C1 segment of cervical spinal cord (tissue), 14 donors: ENCODE measurements at places on chromosomes 1 and 21.

GRCh38 chr1:31033598-31033997, 31.9 kb downstream of the PUM1 start:
- no peak for DNase-seq

DNA sequence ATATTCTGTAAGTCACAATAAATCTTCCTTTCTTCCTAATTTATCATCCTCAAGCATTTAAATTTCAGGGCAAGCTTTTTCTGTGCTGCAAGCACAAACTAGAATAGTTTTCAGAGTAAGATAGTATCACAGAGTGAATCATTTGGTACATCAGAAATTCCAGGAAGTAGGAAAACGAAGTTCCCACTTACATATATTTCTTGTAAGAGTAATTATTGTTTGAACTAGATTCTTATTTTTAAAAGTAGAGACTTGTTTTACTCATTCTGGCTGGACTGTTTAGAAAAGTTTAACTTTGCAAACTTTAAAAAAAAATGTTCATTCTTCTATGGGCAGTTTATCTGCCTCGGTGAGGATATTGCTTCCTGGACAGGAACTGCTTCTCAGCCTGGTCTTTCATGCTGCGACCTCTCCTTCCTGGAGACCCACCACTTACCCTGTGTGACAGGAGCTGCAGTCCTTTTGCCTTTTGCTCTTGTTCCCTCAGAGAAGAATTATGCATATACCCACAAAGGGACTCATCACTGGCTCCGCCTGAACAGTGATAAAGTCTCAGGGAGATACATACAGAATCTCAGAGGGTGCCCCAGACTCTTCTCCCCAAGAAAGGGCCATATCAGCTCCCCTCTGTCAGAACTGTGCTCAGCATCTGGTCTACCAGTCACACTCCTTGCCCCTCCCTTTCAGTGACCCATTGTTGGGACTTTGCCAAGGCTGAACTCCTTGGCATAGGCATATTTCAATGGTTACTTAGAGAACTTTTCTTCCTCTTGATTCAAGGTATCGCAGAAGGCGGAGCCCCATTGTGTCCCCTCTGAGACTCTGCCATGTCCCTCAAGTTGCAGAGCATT, 102.7 kb upstream of the CD55 start:
- no peak for DNase-seq

GRCh38 chr1:224919508-224919907, 10.0 kb upstream of the DNAH14 start:
- DNase-seq: no peak

DNA sequence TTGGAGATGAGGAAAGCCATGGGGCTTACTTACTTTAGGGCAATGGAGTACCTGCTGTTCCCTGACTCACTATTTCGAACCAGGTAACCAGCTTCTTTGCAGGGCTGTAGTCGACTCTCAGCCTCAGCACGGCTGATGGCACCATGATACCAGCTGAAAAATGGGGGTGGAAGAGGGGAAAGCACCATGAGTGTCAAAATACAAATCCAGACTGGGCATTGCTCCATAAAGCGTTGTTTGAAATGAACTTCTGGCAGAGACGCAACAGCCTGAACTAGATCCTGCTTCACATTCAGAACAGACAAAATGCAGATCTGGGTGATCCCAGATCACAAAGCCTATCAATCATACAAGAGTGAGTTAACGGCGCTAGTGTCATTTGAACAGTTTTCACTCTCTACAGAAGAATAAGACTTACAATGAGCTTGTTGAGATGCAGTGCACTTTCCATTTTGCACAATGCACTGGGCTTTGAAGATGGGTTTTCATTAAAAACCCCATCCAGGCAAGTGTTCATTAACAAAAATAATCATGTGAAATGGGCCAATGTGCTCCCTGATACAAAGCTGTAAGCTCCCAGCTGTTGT, 16.0 kb upstream of the TDRD10 start:
- no peak for DNase-seq

DNA sequence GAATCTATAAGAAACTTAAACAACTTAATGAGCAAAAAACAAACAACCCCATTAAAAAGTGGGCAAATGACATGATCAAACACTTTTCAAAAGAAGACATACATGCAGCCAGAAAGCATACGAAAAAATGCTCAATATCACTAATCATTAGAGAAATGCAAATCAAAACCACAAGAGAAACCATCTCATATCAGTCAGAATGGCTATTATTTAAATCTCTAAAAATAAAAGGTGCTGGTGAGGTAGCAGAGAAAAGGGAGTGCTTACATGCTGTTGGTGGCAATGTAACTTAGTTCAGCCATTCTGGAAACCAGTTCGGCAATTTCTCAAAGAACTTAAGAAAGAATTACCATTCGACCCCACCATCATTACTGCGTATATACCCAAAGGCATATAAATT, 147.7 kb downstream of the FAF1 start:
- DNase-seq: no peak

DNA sequence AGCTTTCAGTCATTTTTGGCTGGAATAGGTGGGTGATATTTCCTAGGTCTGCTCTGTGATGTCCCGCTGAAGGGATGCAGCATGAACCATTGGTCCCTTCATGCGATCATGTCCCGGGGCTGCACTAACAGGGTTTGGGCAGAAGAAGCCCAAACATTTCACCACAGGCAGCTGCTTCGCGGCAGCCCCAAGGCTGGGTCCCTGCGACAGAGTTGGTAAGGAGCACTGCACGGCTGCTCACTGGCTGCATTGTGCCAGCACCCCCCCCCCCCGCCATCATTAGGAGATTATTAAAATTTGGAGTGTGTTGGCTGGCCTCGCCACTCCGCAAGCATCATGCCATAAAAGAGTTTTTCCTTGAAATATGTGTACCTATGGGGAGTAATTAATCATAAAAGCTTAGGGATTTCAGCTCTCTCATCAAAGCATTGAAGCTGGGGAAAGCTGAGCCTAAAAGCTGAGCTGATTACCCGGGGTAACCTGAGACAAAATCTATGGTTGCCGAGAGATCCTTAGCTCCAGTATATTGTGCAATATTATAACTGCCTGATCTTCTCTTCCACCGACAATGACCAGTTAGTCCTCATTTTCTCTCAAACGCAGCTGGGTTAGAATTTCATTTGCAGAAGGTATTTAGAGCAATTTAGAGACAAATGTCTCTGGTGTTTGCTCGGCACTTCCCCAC, 62.5 kb downstream of the PEX14 start:
- no peak for DNase-seq

DNA sequence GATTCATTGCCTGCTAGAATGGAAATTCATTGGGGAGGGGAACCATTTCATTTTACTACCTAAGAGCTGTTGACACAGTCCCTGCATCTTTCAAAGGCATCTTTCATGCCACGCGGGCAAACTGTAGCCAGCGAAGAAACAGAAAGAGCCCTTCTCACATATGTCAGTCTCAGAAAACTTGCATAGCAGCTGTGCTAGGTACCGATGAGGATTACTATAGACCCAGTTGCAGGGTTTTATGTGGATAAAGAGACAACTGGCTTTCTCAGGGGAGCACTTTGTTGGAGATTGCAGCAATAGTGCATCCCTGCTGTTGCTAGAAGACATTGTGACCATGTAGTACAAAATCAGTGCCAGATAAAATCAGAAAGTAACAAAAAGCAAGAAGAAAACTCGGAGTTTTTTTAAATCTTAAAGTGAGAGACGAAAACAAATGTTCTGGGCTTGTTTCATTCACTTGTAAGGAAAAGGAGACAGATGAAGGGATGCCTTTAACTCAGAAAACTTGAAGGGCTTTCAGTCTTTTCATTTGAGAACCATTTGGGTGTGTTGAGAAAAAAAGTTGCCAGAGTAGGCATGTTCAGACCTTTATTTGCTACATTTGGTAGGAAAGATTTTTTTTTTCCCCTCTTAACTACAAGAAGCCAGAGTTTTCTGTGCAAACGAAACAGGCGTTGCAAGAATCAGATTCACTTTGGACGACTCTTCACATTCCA, 804.1 kb downstream of the USP25 start:
- DNase-seq: peak; percentile 49

- DNase-seq: no peak
Observed at GRCh38 chr21:37558676-37559211, 192.2 kb downstream of the DYRK1A start.

DNA sequence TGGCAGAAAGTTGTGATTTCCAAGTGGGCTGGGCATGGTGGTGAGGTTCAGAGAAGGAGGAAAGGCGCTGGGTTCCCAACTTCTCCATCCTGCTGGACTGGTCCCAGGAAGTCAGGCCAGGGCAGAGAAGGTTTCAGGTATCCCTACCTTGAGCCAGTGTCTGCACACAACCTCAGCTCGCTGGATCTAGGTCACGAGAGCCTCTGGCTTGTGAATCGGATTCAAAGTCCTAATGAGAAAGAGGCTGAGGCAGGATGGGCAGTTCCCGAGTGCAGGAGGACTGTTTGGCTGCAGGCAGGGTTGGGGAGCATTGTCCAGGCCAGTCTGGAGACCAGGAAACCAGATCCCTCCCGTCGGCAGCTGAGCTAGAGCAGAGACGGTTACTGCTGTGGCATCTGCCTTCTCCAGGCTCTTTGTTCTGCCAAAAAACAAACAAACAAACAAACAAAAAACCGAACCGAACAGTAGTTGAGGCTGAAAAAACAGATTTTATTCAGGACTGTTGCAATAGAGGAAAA, 19.5 kb upstream of the IGSF21 start:
- no peak for DNase-seq

- DNase-seq: no peak
Observed at GRCh38 chr1:101308935-101309333, 72.1 kb downstream of the S1PR1 start.

DNA sequence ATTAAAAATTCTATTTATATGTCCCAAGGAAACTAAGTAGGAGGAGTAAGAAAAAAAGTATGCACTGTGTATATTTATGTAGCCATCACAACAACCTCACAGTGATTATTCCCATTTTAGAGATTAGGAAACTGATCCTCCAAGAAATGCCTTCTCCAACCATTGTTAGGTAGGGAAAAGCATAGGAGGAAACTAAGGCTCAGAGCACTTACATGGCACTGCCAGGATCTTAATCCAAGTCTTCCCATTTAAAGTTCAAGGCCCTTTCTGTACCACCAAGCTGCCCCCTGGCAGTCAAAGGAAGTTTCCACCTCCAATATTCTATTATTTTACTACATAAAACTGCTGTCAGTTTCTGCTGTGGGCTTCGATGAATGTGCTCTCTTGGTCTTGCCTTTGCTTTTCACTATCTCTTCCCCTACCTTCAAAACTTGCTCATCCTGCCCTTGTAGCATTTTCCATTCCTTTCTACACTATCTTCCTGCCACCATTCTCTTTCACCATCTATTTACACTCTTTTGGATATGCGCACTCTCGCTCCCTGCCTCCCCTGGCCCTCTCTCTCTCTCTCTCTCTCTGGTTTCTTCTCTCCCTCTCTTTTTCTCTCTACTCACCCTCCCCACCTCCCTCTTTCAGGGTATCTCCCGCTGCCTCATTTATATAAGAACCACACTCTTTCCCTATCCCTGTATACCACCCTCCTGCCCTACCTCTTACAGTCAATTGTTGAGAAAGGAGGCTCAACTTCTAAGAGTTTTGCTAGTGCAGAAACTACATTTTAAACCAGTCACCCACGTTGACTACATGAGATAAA, 34.0 kb downstream of the PUM1 start:
- no peak for DNase-seq

DNA sequence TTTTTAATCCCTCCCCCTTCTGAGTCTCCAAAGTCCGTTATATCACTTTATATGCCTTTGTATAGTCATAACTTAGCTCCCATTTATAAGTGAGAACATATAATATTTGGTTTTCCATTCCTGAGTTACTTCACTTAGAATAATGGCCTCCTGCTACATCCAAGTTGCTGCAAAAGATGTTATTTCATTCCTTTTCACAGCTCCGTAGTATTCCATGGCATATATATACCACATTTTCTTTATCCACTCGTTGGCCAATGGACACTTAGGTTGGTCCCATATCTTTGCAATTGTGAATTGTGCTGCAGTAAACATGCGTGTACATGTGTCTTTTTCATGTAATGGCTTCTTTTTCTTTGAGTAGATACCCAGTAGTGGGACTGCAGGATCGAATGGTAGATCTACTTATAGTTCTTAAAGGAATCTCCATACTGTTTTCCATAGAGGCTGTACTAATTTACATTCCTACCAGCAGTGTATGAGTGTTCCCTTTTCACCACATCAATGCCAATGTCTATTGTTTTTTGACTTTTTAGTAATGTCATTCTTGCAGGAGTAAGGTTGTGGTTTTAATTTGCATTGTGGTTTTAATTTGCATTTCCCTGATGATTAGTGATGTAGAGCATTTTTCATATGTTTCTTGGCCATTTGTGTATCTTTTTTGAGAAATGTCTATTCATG, 12.3 kb downstream of the MAN1C1 start:
- DNase-seq: no peak

DNA sequence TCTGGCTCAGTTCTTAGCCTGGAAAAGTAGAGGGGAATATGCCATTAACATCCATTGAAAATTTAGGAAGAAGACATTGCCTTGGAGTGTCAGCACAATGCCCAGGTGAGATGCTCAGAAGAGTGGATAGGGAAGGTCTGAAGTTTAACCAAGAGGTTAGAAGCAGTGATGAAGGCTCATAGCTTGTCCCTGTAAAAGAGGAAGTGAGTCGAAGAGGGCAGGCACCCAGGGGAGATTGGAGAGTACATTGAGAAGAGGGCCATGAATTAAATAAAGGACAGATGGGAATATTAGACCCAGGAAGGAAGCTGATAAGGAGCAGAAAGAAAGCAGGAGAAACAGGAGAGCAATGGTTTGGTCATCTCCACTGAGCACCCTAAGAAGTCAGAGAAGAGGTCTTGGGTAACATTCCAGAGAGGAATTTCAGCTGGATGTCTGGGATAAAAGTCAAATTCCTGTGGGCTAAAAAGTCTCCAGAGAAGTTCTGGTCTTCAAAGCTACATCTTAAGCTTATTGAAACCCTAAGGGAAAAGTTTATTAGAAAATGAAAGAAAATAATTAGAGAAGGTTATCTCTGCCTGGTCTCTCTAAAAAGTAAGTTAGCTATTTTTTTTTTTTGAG, 17.3 kb downstream of the C8B start:
- DNase-seq: no peak

DNA sequence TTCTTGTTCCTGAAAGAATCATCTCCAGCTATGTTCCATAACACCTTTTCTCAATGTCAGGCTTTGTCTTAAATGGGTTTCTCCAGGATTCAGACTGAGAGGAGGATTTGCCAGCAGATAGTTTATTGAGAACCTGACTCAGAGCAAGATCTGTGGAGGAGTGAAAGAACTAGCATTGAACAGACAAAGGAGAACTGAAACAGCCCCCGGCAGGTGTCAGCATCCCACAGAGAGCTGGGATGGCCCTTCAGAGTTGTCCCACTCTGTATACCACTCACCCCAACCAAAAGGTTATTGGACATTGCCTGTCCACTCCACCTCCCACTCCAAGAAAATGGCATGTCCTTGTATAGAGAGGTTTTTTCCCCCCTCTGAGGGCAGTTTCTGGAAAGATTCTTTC, 270.7 kb downstream of the PAPPA2 start:
- no peak for DNase-seq

- DNase-seq: no peak
Observed at GRCh38 chr1:88562991-88563390, 121.1 kb upstream of the PKN2 start.
